ENCODE measurements at places on chromosomes 6 and 20.

DNA sequence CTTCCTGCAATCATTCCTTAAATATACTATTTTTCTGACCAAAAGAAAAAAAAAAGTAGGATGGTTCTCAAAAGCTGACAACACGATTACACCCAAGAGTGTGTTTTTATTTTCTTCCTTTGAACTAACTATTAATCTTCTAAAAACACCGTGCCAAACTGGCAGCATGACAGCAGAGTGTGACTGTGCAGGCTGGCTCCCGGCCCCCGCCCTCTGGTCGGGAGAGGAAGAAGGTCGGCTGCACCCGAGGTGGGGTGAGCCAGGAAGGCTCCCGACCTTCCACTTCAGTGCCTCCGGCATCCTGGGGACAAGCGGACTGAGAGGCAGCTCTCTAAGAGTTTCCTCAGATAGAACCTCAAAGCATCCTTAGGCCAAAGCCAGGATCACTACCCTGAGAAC is 29.2 kb downstream of the SLC22A23 start:
- no peak for DNase-seq

DNA sequence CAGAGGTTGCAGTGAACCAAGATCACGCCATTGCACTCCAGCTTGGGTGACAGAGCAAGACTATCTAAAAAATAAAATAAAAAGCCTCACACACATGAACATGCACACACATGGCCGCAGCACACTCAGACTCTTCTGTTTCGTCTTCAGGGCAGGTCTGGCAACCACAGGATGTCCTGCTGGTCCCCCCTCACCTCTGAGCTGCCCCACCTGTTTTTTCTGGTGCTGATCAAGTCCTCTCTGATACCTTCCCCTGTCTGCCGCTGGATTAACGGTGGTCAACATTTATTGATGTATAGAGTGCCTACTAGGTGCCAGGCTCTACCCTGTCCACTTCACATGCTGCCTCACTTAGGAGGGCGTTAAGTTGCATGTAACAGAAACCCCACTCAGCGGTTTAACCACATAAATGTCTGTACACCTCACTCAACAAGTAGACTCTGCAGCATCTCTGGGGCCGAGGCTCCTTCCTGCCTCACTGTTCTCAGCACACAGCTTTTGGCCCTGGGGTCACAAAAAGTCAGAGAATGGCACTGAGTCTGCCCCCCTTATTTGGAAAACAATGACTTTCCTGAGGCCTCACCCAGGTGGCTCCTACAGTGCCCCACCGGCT is 4.5 kb upstream of the AP5S1 start:
- DNase-seq = no peak

- DNase-seq = no peak
These were observed 51.8 kb downstream of the NKAIN2 start for GRCh38 chr6:123855506-123855905.

- no peak for DNase-seq
These were observed 3.2 kb downstream of the CCHCR1 start for GRCh38 chr6:31154436-31154835.

- no peak for DNase-seq
These were observed 108.6 kb upstream of the CITED2 start for GRCh38 chr6:139483079-139483478.

GRCh38 chr20:53822534-53822933 is 228.9 kb upstream of the ZNF217 start:
- DNase-seq = no peak

- no peak for DNase-seq
These were observed 104.7 kb downstream of the EPM2A start for GRCh38 chr6:145630598-145630997.

DNA sequence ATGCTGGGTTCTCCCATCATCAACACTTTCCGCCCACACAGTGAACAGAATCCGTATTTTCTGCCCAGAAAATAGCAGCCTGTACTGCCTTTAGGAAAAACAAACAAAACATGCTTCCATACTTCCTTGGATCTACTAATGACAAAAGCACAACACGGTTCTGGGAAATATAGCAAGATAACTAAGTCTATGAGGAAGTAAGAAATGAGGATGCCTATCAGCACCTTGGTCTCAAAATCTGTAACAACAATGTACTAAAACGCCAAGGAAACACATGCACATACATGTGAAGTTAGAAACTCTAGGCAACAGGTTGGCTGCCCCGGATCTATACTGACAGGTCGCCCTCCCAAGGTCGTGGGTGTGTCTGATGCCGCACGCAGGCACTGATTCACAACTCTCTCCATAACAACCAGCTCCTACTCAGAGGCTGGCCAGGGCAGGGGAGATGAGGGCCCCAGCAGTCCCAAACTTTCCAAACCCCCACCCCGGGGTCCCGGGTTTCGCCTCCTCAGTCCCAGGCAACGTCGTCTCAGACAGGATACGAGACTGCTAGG is 710 bp downstream of the BTBD9 start:
- DNase-seq = peak; percentile 40

DNA sequence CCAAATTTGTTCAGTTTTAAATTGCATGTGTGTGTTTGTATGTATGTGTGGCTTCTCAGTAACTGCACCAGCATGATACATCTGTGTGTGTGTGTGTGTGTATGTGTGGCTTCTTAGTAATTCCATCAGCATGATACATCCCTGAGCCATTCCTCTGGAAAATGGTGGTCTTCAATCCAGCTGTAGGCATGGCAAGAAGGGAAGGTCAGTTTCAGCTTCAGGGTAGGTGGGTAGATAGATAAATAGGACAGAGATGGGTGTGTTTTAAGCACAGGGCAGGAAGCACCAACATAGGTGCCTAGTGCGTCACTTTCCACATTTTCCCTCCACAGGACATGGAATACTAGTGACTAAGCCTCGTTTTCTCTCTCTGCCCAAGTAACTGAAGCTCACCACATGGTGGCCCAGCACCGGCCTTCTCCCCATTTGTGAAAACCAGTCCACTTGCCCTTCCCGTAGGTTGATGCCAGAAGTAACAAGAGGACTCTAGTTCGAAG is 82.9 kb downstream of the RPP40 start:
- DNase-seq = no peak

- no peak for DNase-seq
These were observed 61.9 kb downstream of the GPR6 start for GRCh38 chr6:110039981-110040383.
